Stimulated activated CD8-positive, alpha-beta memory T cell treated with anti-CD3 and anti-CD28 coated beads, Interleukin-7, amount 100 ng/mL, for 1 hour (primary cell): ENCODE measurements at places on chromosomes 12 and 14.

DNA sequence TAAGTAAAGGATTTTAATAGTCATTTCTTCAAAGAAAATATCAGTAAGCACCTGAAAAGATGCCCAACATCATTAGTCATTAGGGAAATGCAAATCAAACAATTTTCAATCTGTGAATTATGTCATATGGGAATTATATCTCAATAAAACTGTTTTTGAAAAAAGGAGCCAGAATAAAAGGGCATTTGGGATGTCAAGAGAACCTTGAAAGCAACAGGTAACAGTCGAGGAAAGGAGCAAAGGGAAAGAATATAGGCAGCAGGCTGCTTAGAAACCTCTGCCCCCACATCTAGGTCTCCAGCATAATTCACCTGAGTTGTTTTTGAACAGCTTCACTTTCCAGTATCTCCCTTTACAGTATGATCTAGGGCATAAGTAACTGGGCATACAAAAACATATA, 12.2 kb downstream of the RAD9B start:
- no peak for DNase-seq

- no peak for DNase-seq
Measured at GRCh38 chr12:45974171-45974719, 16.1 kb downstream of the SCAF11 start.

DNA sequence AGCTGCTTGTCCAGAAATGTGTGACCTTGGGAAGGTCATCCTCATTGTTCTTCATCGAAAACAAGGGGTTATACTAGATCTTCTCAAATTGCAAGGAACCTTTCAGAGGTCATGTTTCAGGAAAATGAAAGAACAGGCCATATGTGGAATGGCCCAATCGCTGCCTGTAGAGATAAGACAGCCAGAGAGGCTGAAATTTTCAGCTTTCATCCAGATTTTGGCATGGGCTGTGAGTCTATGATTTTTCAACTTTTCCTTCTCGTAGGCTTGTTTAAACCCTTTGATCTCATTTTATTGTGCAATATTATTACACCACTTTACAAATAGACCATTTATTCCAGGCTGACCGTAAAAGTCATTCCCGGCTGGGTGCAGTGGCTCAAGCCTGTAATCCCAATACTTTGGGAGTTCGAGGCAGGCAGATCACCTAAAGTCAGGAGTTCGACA, 17.1 kb upstream of the ATXN2 start:
- DNase-seq: no peak

GRCh38 chr14:53285821-53286220, 132.7 kb upstream of the DDHD1 start:
- DNase-seq: no peak

- no peak for DNase-seq
Measured at GRCh38 chr14:96844857-96845570, 47.8 kb downstream of the VRK1 start.
